ENCODE measurements at places on chromosomes 6 and 20.
A peak's percentile ranks its signal among the peaks of the same experiment; 100 is the strongest.

GRCh38 chr6:593139-593906 lies 63.6 kb downstream of the HUS1B start:
- DNase-seq: peak; percentile 63

- no peak for DNase-seq
Observed at GRCh38 chr6:26420688-26421171, 18.7 kb downstream of the BTN3A1 start.

GRCh38 chr6:23584134-23584763 lies 541.8 kb upstream of the NRSN1 start:
- peak; percentile 35 for DNase-seq

- no peak for DNase-seq
Observed at GRCh38 chr6:128482642-128483041, 37.8 kb downstream of the PTPRK start.

GRCh38 chr20:24469894-24470745 lies 691 bp downstream of the SYNDIG1 start:
- DNase-seq: no peak

DNA sequence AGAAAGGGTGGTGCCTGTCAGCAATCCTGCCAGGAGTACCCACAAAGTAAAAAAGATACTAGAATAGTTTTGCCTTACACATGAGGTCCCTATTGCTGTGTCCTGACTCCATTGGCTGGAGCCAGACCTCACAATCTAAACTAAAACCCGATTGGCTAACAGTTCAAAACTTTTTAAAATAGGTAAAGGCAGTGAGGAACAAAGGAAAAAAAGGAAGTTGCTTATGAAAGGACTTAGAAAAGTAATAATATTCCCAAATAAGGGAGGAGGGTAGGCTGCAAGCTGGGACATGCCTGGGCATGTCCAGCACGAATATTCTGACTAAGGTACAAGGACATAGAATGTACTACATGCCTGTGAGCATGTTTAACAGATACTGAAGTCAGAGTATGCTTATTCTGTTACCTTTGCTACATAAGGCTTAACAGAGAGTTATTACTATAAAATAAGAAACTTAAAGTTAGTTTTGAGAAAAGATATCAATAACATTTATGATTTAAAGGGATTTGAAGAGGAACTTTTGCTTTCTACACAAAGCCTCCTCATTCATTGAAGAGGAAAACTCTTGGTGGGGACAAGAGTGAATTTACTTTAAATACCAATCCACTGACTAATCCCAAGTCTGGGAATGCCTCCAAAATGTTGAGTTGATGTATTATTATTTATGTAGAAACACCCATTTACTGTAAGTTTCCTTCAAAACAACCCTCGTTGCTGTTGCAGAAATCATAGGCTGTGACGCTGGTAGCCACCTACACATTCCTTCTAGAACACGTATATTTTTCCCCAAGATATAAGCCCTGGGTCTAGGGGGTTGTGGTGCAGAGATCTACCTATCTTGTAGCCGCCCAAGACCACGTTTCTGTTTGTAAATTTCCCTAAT lies 8.2 kb upstream of the MTHFD1L start:
- DNase-seq: no peak

DNA sequence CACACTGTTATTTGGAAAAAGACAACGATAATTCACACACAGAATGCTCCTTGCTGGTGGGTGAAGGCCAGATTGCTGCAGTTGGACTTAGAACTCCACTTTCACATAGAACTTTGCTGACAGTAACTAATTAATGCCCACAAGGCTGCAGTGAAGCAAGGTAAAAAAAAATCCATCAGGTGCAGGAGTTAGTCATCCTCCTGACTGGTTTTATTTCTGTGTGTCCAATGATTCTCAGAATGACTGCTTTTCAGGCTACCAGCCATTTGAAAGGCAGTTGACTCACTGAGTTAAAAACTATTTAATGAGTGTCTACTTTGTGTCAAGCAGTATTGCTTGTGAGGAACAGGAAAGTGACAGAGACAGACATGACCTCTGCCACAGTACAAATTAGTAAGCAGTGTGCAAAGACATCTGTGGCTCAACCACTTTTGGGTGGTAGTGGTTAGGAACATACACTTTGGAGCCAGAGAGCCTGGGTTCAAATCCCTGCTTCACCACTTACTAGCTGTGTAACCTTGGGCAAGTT lies 41.9 kb downstream of the ELOVL5 start:
- no peak for DNase-seq

DNA sequence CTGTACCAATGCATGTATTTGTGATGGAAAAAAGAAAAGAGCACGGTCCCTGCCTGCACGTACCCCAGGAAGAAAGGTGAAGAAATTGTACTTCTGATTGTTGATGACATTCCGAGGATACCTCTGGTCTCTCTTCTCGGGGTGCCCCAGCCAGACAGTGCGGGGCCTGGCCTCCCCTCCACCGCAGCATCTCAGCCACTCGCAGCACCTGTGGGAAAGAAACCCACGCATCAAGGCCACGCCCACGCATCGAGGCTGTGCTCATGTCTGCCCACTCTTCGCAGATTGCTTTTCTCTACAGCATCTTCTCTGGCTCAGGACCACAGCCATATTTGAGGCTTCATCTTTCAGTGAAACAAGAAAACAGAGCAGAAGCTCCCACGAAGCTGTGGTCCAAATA lies 38.4 kb downstream of the ATP9A start:
- DNase-seq: no peak

DNA sequence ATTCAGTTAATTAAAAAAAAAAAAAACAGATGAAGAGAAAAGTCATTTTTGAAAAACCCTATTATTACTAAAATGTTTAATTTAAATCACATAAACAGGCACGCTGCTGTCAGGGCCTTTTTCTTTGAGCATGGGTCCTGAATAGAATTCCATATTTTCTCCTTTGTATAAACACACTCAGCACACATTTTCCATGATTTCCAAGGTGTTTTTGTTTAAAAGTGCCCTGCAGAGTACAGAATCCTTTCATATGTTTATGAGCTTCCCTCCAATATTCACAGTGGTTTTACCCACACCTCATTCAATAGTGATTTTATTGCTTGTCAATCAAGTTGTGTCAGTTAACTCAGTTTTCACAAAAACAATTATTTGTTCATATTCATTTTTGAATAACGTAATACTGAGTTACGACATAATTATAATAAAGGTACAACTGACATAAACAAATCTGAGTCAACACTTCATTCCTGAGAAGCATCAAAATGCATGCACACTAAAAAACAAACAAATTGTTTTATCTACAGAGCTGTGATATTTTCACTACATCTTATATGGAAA lies 15.2 kb downstream of the SLC35B3 start:
- DNase-seq: no peak

- no peak for DNase-seq
Observed at GRCh38 chr6:90168693-90169131, 127.9 kb downstream of the BACH2 start.

DNA sequence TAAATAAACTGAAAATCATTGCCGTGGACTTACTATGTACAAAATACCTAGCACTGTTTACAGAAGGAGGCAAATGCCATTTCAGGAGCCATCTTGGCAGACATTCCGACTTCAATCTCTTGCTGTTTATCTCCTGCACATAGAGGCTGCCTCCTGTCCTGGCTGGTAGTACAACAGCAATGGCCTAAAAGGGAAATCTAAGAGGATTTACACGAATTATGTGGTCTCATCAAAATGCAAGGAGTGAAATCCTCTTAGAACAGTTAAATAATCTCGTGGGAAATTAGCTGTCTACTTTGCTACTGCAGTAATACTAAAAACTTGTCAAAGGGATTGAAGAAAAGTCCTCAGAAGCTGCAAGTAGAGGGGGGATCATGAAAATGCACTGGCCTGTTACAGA lies 82.2 kb upstream of the SLC2A12 start:
- no peak for DNase-seq

GRCh38 chr6:104541411-104541810 lies 318.3 kb downstream of the HACE1 start:
- no peak for DNase-seq

- no peak for DNase-seq
Observed at GRCh38 chr20:61840779-61841455, 224.8 kb downstream of the TAF4 start.

DNA sequence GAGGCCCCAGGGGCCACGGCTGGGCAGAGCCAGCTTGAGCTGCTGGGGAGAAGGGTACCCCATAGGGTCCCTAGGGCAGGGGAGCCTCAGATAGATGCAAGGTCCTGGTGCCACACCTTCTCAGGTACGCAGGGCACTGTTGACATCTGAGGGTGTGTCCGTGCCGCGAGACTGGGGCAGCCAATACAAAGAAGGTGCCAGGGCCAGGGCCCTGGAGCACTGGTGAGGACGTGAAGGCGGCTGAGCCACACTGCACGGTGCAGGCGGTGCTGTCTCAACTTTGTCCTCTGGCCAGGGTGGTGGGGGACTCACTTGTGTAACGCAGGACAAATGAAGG lies 649 bp upstream of the LRRC73 start:
- no peak for DNase-seq

DNA sequence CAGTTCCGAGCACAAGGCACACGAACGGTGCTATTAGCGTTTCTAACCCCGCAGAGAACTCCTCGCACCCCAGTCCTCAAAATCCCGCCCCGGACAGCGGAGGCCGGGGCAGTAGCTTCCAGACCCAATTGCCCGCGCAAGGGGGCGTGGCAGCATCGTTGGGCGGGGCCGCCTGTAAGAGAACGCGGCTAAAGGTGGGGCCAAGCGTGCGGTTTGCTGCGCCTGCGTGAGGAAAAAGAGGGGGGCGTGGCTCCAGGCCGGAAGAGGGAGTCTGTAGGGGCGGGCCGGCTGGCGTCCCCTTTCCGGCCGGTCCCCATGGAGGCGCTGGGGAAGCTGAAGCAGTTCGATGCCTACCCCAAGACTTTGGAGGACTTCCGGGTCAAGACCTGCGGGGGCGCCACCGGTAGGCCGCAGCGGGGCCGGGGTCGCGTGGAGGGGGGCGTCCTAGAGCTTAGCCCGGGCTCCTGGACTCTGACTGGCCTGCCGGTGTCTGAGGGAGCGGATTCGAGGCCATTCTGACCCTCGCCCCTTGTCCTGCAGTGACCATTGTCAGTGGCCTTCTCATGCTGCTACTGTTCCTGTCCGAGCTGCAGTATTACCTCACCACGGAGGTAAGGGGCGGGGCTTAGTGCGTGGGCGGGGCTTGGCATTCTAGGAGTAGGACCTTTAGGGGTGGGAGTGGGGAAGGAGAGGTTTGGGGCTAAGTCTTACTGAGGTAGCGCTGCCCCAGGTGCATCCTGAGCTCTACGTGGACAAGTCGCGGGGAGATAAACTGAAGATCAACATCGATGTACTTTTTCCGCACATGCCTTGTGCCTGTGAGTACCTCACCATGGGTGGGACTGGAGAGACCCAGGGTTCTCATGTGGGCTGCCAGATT lies at the start of gene ERGIC3:
TSS of gene ERGIC3 (plus strand) at position 296 of the 880 bp plus-strand sequence. CDS start at position 316, 20 bp downstream.
- peak; percentile 99 for DNase-seq

DNA sequence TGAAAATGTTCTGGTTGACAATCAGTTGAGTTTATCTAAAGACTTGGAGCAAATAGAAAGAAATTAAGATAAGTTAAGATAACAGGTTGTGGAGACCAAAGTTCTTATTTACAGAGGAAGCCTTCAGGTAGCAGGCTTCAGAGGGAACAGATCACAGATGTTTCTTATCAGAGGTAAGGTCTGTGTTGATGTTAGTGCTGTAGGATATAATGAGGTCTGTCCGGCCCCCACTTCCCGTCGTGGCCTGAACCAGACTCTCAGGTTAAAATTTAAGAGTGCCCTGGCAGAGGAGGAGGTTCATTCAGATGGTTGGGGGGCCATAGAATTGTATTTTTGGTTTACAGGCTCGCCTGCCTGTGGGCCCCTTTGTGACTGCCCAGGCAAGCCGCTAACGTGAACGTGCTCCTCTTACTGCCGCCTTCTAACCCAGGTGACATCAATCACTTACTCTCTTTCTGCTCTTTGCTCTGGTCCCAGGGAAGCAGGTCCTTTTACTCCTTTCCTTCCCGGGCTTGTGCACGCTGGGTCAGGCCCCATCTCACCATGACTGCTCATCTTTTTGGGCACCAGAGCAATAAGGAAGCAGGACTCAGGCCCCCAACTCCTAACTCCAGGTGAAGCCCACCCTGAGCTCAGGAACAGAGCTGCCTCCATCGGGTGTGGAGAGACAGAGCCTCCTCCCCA lies 18.3 kb upstream of the UNC93A start:
- DNase-seq: no peak

GRCh38 chr6:33777398-33778388 lies 11.2 kb downstream of the LEMD2 start:
- no peak for DNase-seq

GRCh38 chr6:47672816-47673215 lies 25.6 kb upstream of the ADGRF4 start:
- DNase-seq: no peak

- DNase-seq: no peak
Observed at GRCh38 chr20:3767110-3767426, 485 bp downstream of the ADISSP start.

DNA sequence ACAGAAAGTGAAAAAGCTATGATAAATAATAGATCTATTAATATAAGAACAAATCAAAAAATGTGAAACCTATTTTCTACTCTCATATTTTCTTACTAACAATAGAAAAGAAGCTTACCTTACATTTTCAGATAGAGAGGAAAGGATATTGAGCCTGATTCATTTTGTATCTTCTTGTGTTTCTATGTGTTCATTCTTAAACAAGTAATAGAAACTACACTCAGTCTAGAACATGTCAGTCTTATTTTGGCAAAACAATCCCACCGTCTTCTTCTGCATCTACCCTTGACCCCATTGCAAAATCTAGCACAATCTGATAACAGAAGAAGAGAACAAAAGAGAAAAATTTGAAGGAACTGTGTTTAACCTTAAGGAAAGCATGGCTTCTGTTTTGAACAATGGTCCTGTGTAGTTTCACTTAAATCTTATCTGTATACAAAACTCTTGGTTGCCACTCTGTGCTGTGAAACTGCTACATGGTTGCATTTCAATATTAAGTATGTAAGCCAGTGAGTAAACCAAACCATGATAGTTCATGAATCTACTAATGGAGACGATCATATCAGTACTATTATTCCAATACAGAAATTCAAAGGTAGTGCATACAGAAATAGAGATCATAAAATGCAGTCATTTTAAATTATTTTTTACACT lies 69.5 kb upstream of the LGSN start:
- DNase-seq: no peak

GRCh38 chr6:151576633-151577032 lies 82.8 kb downstream of the CCDC170 start:
- DNase-seq: no peak

DNA sequence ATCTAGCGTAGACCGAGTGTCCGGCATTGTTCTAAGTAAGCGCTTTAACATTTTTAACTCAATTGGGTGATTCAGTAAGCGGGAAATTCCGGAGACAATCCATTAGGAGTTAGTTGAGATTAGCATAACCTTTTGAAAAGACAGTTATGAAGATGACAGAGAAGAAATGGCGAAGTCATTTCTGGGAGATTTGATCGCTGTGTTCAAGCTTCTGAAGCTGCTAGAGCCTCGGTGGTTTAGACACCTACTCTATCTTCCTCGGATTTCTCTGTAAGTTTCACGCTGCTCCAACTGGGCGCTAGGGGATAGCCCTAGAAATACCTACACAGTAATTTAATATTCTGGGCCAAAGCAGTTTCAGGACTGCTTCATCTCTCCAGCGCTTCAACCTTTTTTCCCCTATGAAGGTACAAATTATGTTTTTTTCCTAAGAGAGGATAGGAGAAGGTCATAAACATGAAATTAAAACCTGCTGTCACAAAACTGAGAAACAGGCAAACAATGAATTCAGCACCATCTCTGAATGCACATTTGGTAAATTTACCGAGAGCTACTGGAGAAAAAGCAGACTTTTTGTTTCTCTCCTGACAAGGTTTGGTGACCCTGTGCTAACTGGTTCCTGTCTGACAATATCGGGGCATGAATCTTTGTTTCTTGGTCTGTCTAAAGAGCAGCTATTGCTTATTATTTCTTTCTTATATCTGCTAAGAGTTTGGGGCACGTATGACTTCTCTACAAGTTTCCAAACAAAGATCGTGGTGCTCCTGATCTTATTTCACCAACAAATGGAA lies 22.4 kb downstream of the ZNF311 start:
- no peak for DNase-seq

All from liver (tissue), 10 donors.